ENCODE measurements at places on chromosomes 4 and X.

DNA sequence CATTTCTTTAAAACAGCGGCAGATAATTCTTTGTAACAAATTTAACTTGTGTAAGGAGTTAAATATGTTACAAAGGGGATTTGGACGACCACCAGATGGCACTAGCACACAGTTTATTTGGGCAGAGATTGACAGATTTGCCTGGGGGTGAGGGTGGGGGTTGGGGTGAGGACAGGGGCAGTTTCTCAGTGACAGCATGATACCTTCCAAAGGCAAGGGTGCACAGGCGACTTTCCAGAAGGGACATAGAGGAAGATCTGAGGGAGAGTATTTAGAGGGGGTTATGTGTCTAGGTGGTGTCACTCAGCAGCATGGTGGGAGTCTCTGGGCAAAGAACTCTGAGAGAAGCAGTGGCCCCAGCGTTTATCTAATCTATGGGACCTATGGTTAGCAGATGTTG is 9.6 kb upstream of the TMA16 start:
- peak; percentile 40 for DNase-seq

- DNase-seq: no peak
These were observed 969.7 kb downstream of the PDHA2 start for GRCh38 chr4:96809563-96809962.

DNA sequence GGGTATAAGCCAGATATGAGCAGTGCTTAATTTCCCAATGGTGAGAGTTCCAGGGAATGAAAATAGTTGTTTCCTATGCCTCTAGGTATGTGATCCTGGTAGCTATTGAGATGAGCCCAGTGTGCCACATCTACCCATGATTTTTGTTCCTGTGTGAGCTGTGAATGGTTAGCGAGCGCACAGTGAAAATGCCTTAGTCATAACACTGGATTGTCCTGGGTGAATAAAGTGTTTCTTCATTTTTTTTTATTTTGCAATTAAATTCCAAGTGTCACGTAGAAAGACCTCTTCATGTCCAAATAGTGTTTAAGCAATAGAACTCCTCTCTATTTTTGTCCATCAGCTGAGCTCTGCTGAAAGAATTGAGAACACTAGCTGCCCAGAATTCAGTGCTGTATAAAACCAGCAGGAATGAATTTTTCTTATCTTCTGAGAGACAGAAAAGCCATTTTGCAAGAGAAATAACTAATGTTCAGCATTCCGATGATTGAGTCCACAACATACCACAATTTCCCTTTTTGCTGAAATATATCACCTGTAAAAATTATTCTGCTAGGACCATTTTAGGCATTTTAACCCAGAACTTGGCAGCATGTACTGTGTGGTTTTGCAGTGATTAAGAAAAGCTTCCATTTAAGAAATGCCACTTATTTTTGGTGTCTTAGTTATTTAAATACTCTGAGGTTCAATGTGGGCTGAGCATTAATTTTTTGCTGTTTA is 5.6 kb downstream of the MAOA start:
- DNase-seq: no peak

GRCh38 chrX:47645530-47645929 is 4.8 kb downstream of the ELK1 start:
- no peak for DNase-seq

GRCh38 chr4:33316033-33316432 is 2595.9 kb downstream of the PCDH7 start:
- no peak for DNase-seq

DNA sequence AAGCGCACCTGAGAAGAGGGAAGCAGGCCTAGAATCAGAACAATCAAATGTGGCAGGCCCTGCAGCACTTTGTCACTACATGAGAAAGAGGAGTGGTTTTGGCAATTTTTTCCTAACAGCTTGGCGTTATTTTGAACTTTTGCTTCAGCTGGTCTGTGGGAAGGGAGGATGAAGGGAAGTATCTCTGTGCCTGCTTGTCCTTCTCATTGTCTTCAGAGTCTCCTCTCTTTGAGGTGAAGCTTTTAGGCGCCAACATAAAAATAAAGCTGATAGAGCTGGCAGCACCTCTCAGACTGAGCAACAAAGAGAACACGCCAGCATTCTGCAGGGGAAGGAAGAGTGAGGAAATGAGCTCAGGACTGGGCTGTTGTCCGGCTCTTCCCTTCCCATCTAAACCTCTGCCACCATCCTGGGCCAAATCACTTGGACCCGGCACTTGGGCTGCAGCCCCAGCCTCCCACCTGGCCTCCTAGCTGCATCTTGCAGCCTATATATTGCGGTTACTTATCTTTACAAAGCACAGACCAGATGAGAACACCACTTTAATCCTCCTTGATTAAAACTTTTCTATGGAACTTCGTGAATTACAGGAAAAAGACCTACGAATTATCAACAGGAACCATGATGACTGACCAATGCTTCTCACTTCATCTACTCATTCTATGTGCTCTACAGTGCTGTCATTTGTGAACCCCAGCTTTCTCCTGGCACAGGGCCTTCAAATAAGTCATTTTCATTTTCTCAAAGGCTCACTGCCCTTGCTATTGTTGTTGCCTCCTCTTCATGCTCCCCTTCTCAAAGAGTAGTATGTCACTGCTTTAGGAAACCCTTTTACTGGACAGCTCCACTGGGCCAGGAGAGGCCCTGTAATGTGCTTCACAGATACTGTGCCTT is 476.4 kb upstream of the HS3ST1 start:
- DNase-seq: no peak

DNA sequence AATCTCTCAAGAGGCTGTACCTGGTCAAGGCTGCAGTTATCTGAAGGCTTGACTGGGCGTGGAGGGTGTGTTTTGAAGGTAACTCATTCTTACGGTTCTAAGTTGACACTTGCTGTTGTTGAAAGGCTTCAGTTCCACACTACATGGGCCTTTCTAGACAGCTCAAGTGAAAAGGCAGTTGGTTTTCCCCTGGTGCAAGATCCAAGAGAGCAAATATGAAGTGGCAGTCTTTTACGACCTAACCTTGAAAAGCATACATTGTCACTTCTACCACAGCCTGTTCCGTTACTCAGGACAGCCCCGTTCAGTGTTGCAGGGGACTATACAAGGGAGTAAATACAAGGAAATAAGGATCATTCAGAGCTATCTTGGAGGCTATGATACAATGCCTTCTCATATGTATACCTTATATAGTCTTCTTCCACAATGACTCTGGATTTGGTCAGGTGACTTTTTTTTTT is 46.2 kb downstream of the PDS5A start:
- DNase-seq: no peak

DNA sequence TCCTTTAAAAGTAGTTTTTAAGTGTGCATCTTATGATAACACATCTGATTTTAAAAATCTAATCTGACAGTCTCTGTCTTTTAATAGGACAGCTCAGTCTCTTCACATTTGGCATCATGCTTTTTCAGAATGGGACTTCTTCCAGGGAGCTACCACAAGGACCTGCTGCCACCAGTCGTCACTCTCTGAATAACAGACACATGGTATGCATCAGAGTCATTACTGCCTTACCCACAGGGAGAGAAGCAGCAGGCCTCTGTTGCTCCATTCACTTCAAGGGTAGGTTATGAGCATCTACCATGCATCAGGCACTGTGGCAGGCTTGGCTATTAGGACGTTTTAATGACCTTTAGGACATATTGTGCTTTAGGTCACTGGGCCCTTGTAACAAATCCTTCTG is 50.0 kb upstream of the AFAP1 start:
- DNase-seq: no peak

GRCh38 chrX:17501746-17502145 is 126.7 kb downstream of the NHS start:
- no peak for DNase-seq

- DNase-seq: no peak
These were observed 349.7 kb upstream of the NOCT start for GRCh38 chr4:138665851-138666250.

GRCh38 chr4:24922416-24922815 is 9.6 kb upstream of the CCDC149 start:
- DNase-seq: no peak

DNA sequence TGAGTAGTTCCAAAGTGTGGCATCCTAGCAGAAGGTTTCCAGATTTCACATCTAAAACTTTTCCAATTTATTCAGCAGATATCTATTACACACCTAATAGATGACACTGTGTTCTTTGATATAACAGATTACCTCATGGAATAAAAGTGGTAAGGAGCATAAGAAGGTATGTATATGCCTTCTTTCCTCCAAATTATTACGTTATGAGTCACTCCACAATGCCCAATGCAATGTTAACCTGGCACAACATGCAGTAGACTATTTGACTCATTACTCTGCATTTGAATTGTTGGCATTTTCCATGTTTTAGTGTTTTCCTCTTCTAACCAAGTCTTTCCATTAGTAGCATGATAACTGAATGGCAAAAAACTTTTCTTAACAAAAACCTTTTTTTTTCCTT is 383.6 kb downstream of the ADGRL3 start:
- no peak for DNase-seq

- DNase-seq: no peak
These were observed 2188.9 kb upstream of the TENM3 start for GRCh38 chr4:180054291-180054690.

- DNase-seq: no peak
These were observed 2.7 kb downstream of the PPARGC1A start for GRCh38 chr4:23887173-23887572.

DNA sequence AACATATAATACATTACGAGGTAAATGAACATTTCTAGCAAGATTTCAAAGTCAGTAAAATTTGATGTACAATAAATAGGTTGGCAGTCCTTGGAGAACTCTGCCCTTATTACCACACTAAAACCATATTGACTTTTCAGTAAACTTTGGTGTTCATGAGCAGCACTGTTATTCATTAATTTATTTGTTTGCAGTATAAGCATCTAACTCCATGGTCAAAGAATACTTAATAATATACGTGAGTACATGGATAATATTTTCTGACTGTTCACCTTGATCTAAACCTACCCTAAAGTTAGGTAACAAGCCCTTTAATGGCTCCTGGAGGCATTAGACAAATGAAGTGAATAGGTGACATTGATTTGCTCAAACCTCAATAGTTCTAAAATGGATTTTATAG is 817.2 kb upstream of the FTHL17 start:
- no peak for DNase-seq

DNA sequence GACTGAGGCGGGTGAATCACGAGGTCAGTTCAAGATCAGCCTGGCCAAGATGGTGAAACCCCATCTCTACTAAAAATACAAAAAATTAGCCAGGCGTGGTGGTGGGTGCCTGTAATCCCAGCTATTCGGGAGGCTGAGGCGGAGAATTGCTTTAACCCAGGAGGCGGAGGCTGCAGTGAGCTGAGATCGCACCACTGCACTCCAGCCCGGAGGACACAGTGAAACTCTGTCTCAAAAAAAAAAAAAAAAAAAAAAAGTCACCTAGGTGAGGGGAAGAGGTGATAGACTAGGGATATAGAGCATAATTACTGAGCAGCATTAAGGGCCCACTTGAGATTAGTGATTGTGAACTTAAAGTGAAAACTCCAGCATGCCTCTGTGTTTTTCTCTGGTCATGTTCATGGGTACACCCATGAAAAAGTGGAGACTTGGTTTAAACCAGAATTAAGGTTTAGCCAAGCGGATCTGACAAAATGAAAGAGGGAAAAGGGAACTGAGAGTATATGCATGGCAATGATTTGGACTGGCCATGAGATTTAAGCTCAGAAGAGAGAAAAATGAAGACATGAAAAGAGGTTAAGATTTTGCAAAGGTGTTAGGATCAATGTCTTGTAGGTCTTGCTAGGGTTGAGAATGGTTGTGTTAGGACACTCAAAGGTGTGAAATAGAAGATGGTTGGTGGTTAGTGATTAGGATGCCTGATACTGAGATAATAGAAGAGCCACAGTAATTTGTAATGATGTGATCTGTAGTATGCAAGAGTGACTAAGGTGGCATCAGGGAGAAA is 105.0 kb downstream of the RAB28 start:
- DNase-seq: no peak

- no peak for DNase-seq
These were observed 1.2 kb upstream of the TMSB4X start for GRCh38 chrX:12973561-12974304.

DNA sequence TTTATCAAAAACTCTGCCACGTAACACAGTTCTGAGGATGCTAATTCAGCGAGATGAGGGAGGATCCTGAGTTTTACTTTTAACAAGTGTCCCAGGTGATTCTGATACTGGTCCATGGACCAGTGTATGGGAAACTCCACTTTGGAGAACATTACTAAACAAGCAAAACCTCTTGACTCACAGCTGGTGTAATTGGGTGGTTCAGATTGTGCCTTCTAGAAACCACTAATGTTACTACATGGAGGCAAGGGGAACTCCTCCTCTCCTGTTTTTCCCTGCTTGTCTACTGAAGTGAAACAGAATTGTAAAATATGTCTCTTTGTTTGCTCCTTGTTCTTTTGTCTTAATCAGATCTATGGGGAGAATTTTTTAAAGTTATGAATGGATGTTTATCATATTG is 62.6 kb downstream of the FRAS1 start:
- no peak for DNase-seq

DNA sequence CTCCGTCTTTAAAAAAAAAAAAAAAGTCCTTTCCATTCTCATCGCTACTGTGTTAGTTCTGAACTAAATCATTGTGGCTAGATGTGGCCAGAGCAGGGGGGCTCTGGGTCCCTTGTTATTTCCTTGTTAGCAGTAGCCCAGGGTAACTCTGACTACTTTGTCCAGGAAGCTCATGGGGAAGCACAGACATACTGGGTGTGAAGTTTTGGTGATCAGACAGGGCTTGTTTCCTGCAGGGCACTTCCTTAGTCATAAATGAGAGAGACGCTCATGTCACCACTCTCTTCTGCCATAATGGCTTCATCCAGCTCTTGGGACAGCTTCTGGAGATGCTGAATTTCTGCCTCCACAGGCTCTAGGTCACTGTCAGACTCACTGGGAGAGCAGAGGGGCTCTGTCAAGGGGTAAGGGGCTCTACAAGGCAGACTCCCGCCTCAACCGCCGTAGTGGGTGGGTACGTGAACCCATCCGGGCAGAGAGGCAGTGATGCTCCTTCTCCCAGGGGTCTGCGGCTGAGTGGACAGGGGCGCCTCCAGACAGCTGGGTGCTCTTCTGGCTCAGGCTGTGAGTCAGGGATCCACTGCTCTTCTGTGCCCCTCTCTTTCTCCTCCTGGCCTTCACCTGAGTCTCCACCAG is 12.9 kb downstream of the STIM2 start:
- DNase-seq: no peak

- no peak for DNase-seq
These were observed 94.3 kb downstream of the CT47B1 start for GRCh38 chrX:120781403-120781802.

GRCh38 chr4:8586671-8587468 is 5.7 kb upstream of the CPZ start:
- DNase-seq: no peak
